ENCODE measurements at places on chromosomes 7 and 10.

- no peak for DNase-seq
These were observed 25.0 kb downstream of the C10orf105 start for GRCh38 chr10:71694567-71694968.

DNA sequence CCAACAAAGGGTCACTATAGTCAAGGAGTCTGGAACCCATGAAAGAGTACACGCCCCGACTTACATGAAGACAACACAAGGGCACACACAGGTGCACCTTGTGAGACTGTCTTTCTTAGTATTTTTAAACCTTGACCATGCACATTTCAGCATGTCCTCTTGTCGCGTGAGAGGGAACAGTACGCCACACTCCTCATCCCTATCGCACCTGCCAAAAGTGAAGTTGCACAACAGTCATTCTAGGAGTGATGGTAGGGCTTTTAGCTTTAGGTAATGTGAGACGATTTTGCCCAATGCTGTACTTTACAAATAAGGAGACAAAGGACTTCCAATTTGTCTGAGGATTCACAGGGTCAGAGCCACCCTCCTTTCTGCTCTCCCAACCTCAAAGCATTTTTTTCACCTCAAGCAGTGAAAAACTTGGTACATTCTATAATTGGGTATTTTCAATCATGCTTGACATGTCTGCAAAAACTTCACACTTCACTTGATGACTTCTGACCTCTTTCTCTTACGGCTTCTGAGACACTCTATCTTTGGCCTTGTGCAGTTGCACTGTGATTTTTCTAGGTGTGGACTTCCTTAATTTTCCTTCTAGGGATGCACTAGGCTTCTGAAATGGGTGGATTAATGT, 173.9 kb upstream of the GRB10 start:
- no peak for DNase-seq

DNA sequence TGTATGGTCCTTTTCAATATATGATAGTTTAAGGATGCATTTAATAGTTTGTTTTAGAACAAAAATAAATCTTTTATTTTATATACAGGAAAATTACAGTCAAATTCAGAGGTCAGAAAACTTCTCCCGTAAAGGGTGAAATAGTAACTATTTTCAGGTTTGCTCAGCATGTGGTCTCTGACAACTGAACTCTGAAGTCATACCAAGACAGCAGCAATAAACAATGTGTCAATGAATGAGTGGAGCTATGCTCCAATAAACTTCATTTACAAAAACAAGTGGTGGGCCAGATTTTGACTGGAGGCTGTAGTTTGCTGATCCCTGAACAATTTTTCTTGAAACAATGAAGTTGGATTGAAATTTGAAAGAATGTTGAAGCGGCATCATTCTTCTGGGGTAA, 123.6 kb downstream of the ZNF248 start:
- DNase-seq = no peak

- no peak for DNase-seq
These were observed 28.8 kb upstream of the GPR26 start for GRCh38 chr10:123637326-123637880.

- no peak for DNase-seq
These were observed 650 bp downstream of the UBE2D1 start for GRCh38 chr10:58335306-58336005.

Data from H1 (cell line).